ENCODE measurements at places on chromosomes 13 and 19.

- DNase-seq, result peak; percentile 5
Measured at GRCh38 chr19:34734537-34735103, 577 bp downstream of the ZNF181 start.

DNA sequence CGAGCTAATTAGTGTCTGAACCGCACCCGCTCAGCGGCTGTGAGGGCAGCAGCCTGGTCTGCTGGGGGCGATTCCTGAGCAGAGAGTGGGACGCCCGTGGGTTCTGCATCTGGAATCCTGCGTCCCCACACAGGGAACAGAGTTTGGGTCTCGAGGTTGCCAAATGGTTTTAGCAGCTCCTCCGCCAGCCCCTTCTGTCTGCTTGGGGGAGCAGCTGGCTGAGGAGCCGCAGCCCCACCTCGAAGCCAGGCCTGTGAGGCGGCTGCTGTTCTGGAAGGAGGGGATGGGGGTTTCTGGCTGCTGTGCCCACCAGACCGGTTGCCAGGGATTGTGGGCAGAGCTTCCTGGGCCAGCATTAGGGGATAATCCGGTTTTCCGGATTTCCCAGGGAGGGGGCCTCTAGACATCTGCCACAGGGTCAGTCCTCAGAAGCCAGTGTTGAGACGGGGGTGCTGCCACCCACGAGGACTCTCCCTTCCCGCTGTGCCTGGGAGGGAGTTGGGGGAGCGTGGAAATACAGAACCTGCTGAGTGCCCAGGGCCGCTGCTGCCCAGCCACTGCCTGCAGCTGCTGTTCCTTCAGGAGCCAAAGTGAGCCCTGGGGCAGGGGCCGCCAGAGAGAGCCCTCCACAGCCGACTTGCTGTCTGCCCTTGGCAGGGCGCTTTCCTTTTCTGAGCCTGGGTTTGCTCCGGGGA is 2.0 kb downstream of the CDC34 start:
- no peak for DNase-seq

- DNase-seq, result no peak
Measured at GRCh38 chr13:45538382-45538781, 73.6 kb downstream of the COG3 start.

DNA sequence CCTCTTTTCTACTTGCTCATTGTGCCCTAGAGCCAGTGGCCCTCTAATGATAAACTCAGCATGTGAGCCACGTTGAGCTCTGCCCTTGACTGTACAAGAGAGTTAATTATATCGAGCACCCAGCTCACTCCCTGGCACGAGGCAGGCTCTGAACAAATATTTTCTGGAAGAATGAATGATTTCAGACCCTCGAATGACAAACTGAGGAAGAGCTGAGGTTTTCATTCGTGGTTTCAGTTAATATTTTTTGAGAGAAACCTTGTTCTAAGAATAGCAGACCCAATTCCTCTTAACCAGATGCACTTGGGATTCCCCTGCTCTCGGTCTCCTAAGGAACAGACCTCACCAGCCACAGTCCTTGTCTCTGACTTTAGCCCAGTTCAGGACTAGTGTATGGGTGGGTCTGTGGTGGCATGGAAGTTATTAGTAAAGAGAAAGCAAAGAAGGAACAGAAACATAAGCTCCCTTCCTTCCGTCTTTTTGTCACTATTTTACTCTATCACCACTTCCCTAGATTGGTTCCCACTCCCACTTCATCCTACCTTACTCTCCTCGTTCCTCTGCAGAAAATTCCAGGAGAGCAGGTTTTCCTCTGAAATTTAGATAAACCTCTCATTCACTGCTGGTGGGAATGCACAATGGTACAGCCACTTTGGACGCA is 22.1 kb upstream of the WDFY2 start:
- DNase-seq, result no peak

- DNase-seq, result no peak
Measured at GRCh38 chr13:88764103-88764502, 1092.9 kb downstream of the SLITRK5 start.

DNA sequence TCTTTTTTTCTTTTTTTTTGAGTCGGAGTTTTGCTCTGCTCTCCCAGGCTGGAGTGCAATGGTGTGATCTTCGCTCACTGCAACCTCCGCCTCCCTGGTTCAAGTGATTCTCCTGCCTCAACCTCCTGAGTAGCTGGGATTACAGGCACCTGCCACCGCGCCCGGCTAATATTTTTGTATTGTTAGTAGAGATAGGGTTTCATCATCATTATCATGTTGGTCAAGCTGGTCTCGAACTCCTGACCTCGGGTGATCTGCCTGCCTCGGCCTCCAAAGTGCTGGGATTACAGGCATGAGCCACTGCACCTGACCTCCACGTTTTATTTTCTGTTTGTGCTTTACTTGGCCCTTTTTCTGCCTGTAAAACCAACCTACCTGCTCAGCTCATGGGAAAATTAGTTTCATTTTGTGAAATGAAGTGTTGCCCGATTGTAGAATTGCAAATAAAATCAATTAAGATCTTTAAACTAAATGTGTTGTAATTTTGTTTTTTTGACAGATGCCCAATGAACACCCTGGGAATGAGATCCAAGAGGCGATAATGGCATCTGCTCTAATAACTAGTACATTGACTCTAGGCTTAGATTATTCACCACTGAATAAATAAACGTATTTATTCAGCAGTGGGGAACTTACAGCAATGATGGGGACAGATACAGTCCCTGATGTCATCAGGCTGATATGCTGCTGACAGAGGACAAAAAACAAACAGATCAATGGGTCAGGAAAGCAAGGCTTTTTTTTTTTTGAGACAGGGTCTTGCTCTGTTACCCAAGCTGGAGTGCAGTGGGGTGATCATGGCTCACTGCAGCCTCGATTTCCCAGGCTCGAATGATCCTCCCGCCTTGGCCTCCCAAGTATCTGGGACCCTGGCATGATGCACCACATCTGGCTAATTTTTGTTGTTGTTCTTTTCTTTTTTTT is 2.2 kb upstream of the RAB11B start:
- no peak for DNase-seq

DNA sequence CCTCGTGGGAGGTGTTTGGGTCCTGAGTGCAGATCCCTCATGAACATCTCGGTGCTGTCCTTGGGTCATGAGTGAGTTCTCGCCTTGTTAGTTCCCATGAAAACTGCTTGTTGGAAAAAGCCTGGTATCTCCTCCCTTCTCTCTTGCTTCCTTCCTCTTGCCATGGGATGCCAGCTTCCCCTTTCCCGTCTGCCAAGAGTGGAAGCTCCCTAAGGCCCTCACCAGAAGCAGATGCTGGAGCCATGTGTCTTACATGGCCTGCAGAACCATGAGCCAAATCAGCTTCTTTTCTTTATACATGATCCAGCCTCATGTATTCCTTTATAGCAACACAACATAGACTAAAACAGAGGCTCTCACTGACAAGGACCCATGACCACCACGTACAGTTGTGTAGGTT is 8.2 kb downstream of the ADGRE2 start:
- no peak for DNase-seq

DNA sequence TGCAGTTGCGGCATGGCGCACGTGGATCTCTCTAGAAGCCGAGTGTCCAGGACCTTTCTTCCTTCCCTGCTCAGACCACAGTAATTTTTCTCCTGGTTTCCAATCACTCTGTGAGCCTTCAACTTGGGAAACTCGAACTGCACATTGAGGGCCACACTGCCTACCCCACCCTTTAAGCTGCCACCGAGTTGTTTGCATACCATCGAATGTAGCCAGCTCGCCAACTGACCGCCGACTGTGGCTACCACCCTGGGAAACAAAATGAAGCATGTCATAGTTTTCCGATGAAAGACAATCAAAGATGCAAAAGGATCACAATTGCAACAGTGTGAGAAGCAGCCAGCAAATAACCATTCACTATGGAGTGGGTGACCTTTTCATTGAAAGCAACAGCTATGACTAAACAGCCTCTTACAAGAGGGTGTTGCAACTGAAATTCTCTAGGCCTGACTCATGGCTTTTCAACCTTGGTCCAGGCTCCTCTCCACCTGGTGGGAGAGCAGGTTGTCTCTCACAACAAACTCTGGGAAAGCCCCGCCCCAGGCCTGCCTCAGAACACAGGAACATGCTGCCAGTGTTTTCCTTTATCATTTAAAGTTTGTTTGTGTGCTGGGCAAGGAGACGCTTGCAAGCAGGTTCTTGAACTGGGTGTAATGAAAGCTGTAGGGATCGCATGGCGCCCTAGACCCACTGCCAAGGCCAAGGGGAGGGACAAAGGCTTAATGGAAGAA is 141.7 kb upstream of the SERP2 start:
- DNase-seq, result no peak

DNA sequence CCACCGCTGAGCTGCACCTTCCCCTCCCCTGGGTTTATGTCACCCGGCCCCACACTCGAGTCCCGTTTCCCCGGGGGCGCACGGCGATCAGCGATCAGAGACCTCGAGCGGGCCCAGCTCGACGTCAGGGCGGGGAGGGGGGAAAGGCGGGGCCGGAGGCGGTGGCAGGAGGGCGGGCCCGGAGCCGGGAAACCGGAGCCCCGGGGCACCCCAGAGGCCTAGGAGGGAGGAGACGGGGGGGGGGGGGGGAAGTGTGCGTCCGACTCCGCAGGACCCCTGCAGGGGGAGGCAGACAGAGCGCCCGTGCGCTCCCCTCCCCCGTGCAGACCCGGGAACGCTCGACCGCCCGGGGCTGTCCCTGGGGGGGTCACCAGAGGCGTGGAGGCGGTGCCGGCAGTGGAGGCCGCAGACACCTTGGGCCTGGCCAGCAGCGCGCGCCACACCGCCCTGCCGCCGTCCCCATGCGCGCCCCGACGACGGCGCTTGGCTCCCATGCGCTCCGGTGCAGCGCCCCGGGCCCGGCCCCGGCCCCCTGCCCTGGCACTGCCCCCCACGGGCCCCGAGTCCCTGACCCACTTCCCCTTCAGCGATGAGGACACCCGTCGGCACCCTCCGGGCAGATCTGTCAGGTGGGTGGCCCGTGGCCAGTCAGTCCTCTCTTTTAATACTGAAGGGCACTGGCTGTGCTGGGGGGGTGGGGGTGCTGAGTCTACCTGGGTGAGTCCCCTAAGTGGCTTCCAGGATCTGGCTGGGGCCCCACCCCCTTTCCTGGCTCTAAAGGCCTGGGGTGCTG is 11.8 kb downstream of the PDE4A start:
- DNase-seq, result peak; percentile 62

- DNase-seq, result no peak
Measured at GRCh38 chr13:109454167-109454917, 332.0 kb downstream of the IRS2 start.
